ENCODE measurements at places on chromosomes 3 and 15.
A peak's percentile ranks its signal among the peaks of the same experiment; 100 is the strongest.

GRCh38 chr3:119662604-119663373 lies 2.4 kb upstream of the POPDC2 start:
- DNase-seq = peak; percentile 14

- DNase-seq = no peak
Measured at GRCh38 chr3:45730409-45731154, 41.4 kb downstream of the SACM1L start.

GRCh38 chr3:184168363-184169120 lies 6.1 kb upstream of the AP2M1 start:
- DNase-seq = no peak

- no peak for DNase-seq
Measured at GRCh38 chr15:66858423-66859207, 156.6 kb downstream of the SMAD6 start.

- DNase-seq = no peak
Measured at GRCh38 chr3:27596334-27596841, 112.2 kb upstream of the SLC4A7 start.

GRCh38 chr15:25250906-25251622 lies 187.8 kb downstream of the UBE3A start:
- DNase-seq = no peak

DNA sequence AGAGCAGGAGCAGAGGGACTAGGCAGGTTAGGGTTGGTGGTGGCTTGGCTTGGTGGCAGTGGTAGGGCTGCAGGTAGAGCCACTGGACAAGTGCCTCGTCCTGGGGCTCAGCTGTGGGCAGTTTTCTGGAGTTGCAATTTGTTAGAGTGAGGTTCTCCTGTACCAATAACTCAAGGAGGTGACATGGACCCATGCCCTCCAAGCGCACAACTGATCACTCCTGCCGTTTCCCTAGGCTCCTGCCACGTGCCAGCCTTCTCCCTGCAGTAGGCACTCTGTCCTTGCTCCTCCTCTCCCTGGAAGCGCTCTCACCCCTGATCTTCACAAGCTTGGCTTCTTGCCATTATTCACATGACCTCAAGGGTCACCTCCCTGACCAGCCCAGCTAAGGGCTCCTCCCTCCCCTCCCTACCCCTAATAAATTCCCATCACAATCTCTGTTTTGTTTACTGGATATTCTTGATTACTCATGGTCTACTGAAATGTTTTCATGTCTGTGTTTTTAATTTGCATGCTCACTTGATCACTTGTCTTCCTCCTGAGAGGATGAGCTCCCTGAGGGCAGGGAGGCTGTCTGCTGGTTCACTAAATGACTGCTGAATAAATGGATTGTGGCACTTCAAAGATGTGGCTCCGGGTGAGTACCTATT lies 3.3 kb downstream of the WNT7A start:
- no peak for DNase-seq

DNA sequence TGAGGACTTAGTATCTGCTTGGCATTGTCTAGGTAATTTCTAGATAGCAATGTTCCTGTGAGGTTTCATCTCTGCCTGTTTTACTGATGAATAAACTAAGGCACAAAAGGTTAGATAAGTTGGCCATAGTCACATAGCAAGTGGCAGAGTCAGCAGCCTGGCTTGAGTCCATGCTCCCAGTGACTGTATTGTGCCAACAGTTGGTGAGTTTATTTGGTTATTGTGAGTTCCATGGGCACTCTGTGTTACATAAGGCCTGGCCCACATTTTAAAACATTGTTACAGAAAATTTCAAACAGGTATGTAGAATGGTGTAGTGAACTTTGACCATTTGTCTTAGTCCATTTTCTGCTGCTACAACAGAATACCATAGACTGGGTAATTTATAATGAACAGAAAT lies 15.2 kb downstream of the MCM2 start:
- DNase-seq = peak; percentile 72

DNA sequence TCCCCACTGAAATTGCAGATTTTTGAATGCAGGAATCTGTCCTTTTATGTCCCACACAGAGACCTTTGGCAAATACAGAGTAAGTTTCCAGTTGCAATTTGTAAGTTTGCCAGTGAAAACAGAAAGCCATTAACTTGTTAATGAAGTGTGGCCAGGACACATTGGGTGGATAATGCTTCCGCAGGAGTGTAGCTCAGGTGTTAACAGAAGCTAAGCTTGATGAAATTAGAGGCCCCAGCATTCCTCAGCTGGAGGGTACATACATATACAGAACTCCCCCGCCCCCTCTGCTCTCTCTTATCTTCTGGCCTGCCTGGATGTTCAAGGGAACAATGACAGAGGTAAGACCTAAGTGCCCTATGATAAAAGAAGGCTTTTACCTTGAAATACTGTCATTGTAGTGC lies 8.1 kb upstream of the LRRC2 start:
- peak; percentile 39 for DNase-seq

DNA sequence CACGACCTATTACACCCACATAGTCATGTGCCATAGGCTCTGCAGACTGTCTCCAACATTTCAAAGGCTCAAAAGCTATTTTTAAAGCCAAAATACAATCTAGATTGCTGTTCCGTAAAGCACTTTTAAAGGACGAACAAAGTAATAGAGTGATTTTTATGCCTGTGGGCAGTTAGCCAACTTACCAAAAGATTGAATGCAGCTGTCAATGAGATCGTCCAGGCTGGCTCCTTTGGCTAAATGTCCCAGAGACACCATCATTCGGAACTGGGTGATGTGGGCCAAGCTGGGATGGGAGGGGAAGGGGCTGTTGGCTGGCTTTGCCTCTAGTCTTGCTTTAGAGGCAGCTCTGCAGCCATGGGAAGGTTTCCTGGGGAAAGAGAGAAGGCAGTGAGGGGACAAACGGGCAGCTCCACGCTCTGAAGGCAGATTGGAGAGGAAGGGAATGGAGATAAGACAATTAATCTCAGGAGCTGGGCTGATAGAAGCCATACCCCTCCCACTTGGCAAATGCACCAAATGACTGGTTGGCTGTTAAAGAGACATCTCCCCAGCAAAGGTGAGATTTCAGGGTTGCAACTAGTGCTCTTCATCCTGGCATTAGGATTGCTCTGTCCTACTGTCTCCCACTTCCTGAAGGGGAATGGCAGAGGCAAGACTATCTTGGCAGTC lies 4.8 kb downstream of the RASGRP1 start:
- no peak for DNase-seq

DNA sequence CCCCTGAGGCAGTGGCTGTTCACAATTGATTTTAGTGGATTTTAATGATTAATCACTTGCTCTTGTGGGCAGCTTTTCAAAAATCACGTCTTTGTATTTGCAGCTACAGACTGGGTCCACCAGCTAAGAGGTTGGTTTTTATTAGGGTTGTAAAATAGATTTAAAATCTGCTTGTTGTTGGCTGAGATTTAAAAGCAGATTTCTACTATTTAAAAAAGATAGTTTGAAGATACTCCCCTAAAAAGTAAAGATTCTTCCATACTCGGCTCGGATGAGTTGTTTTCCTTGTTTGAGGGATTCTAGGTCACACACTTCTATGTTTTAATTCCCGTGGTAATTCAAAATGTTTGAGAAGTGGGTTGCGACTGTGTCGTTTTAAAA lies 1.7 kb downstream of the KLHL24 start:
- DNase-seq = no peak

- no peak for DNase-seq
Measured at GRCh38 chr3:185961675-185962232, 23.9 kb upstream of the TRA2B start.

DNA sequence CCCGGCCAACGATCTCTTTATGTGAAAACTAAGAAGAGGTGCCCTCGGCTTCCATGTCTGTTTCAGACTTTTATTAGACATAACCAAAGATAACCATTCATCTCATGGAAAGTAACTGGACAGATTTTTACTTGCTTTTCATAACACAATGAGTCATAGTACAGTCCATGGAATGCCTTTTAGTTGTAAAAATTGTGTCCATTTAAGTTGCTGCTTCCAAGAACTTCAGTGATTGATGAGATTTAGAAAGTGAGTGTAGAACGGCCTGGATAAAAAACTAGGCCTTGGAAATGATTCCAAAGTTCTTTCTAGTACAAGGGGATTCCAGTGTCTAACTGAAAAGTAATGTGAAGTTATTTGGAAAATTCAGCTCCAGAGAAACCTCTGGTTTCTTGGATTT lies 10.8 kb downstream of the EIF2AK4 start:
- DNase-seq = no peak

DNA sequence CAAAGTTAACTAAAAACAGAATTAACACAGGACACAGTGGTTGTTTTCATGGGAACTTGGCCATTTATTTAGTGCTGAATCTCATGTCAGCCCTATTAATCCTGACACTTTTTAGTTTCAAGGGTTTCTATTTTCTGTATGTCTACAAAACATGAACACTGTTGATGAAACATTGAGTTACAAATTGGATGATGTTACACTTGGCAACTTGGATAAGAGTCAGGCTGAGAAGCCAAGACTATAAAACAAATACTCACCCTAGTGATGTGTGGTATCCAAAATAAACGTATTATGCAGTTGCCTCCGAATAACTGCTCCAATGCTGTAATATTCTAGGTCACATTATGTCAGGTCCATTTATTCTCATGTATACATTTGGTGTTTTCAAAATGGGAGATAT lies 349.6 kb downstream of the ZIC1 start:
- DNase-seq = no peak

GRCh38 chr3:119810018-119810435 lies 28.1 kb downstream of the NR1I2 start:
- peak; percentile 22 for DNase-seq

DNA sequence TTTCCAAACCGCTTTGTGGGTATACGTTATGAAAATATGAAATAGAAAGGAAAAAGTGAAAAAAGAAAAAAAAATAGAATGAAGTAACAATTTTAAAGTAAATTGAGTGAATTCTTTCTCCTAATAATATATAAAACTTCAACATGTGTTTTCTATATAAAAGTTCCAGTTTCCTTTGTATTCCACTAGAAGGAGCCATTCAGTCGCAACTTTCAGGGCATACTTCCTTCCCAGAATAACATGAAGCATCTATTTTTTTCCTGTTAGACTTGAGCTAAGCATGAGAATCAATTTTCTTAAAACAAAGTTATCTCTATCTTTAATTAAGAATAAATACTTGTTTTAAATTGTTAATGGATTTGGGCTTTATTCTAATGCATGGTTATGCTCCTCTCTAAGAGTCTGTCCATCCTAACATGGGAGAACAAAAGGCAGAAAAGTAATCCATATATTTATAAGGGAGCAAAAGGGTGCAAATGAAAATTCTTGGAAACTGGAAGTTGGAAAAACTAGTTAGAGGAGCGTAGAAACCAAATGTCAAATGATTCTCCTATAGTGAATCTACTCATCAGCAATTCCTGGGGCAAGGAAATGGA lies 16.0 kb upstream of the VGLL3 start:
- no peak for DNase-seq

DNA sequence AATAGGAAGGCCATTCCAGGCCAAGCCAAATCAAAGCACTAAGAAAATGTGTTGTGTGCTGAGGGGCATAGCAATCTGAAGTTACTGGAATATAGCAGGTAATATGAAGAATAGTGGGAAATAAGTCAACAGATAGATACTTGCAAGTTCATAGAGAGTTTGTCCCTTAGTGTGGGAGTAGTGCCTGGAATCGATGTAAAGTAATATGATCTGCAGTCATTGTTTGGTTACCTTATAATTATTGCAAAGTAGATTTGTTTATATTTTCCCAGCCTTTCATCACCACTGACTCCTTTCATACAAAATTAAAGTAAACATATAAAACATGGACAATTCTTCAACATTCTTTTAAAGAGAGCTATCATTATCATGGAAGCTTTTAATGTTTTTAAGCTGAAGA lies 420.9 kb upstream of the NECTIN3 start:
- DNase-seq = no peak

DNA sequence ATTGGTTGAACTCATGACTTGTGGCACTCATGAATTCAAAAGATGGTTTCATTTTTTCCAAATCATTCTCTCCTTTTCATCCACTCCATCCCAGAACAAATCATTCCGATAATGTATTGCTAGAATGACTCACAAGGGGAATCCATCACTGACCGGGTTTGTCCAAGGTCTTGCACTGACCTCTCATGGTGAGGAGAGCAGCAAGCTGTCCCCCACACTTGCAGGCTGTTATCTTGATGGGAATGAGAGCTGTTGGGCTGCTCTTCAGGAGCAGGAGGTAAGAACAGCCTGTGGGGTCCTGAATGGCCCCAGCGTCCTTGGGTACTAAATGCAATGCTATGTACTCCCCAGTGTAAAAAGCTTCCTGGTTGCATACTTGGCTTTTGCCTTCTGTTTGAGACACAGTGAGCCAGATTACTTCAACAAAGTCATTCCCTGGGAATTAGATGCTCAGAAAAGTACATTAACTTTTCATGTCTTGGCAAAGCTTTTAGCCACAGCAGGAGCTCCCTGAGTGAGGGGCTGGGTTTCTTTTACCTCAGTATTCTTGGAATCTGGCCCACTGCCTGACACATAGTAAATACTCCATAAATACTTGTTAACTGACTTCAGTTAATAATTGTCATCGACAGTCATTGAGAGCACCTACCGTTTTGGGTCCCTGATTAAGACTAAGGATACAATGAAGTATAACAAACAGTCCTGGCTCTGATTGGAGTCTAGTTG lies 24.1 kb downstream of the CCNL1 start:
- DNase-seq = no peak

DNA sequence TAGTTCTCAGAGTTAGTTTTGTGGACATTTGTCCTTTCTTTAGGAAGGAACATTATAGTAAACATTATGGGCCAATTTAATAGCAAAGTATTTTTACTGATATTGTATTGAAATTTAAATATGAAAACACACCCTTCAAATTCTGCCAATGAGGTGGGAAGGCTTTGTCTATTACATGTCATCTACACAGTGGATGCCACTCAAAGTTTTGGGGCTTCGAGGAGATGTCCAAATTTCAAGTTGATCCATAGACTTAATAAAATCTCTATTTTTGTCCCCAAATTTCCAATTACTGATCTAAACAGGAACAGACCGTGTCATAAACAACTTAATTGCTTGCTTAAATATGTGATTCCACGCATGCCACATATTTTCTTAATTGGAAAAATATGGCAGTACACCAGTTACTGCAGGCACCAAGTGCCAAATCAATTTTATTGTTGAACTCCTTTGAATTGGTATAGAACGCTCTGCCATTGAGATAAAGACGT lies 1.7 kb downstream of the SHOX2 start:
- no peak for DNase-seq

DNA sequence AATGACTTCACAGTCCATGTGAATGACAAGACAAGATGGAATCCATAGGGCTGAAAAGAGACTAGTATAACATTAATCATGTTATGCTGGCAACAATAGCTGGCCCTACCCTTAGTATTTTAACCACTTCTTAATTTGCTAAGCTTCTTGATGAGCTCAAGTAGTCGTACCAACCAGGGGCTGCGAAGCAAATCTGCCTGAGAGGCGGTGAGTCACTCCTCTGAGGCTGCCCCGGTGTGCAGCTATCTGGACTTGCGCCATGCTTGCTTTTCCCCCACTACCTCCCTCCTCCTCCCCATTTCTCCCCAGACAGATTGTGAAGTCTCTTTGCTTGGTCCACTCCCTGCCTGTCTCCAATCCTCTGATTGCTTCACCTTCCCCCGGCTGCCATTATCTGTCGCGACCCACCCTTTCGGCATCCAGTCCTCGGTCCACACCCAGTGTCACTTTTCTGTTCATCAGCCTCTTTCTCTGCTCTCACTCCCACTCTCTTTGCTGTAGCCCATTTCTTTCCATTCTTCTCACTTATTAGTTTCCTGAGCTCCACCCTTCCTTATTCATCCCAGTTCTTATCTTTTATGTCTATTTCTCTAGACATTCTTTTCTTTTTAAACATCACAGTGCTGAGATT lies 42.7 kb downstream of the DUT start:
- no peak for DNase-seq

GRCh38 chr3:194849166-194849875 lies 163.6 kb downstream of the FAM43A start:
- no peak for DNase-seq

All from NCI-H2029 (cell line).